ENCODE measurements at places on chromosomes 5 and 9.
A peak's percentile ranks its signal among the peaks of the same experiment; 100 is the strongest.

- no peak for DNase-seq
These were observed 194.5 kb downstream of the ZNF608 start for GRCh38 chr5:124551939-124552279.

- DNase-seq, result no peak
These were observed 576.9 kb downstream of the EBF1 start for GRCh38 chr5:158522776-158523175.

GRCh38 chr5:68196876-68197275, 18.7 kb upstream of the PIK3R1 start:
- DNase-seq, result no peak

GRCh38 chr9:83981126-83981871, 694 bp downstream of the RMI1 start:
- DNase-seq, result peak; percentile 60

GRCh38 chr9:89563571-89564345, 41.1 kb upstream of the GADD45G start:
- DNase-seq, result no peak

- DNase-seq, result peak; percentile 69
These were observed 244.0 kb downstream of the EPB41L4A start for GRCh38 chr5:112174959-112175594.

DNA sequence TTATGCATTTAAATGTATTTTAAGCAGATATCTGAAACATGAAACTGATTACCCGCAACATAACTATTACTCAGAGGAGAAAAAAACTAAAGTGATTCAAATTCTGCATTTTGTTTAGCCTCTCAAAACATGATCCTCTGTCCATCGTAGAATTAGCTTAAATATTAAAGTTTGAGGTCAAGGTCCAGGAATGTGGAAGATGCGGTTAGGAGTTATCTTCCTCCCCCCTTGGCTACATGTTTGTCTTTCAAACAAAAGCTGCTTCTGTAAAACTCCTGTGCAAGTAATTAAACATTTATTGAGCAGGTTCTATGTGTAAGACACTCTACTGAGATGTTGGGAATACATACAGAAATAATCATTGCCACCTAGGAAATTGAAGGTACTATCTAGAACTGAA, 175.0 kb upstream of the ISL1 start:
- DNase-seq, result no peak

DNA sequence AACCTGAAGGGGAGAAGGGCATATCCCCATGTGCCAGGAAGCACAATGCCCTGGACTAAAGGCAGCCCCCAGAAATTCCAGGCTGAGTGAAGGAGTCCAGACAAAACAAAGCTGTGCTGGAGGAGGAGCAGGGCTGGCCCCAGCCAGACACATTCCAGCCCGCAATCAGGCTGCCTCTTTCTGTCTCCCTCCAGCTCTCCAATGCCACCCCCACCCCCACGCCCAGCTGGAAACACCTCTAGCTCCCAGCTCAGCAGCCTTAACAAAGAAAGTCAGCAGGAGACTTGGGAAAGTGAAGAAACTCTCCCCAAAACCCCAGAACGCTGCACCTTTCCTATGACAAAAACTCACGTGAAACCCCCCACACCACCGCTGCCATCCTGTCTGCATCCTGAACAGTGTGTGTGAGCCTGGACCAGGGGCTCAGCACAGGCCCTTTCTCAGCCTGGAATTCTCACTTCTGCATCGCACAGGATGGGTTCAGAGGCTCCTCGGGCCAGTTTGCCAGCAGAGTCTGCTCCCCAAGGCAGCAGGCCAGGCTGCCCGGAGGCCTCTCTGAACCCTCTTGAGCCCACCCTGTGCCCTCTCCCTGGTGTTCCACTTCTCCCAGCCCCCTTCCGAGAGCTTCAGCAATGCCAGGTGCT, 96.2 kb upstream of the ICE1 start:
- DNase-seq, result no peak

DNA sequence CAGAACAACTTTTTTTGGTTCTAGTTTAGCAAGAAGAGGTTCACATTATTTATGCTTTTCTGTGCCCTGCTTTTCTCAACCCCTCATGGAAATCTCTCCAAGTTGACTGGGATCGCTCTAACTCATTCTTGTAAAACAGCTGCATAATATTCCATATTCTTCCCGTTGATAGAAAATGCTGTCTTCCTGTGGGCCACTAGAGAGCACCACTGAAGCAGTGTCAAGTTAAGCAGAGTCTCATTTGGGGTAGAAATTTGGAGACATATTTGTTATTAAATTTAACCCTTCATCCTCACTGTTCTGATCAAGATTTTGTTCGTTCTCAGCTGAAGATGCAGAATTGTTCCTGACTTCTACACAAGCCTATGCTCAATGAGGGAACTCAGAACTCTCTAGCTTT, 140.1 kb downstream of the CEMIP2 start:
- no peak for DNase-seq

DNA sequence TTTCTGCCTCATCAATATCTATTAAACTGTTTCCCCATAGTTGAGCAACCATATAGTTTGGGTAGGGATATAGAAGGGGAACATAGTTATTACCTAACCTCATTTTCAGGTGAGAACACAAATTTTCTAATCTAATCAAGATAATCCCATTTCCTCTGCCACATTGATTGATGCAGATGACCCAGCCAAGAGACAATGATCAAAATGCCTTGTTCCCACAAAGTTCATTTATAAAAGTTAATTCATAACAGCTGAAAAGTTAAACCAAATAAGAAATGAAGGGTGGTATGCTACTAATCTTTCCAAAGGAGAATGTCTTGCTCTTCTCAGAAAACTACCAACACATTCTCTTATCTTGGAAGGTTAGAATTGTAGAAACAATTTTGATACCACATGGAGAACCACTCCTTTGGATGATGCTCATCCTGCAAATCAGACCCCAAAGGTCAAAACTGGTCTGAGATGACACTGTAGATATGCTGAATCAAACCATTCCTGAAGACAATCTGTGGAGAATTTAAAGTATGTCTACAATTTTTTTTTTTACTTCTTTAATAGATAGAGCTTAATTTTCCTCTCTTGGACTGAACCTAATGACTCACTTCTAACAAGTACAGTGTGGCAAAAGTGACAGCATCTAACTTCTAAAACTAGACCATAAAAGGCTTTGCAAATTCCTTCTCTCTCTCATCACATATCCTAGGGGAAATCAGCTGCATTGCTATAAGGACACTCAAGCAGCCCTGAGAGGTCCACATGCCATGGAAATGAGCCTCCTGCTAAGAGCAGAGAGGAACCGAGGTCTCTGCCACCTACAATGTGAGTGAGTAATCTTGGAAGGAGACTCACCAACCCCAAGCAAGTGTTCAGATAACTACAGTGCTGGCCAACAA, 586.7 kb upstream of the TUSC1 start:
- DNase-seq, result no peak

- DNase-seq, result no peak
These were observed 141.7 kb upstream of the STK32A start for GRCh38 chr5:147093138-147093537.

GRCh38 chr5:37207802-37208201, 41.4 kb downstream of the CPLANE1 start:
- DNase-seq, result no peak

GRCh38 chr5:44774279-44774880, 34.4 kb upstream of the MRPS30 start:
- peak; percentile 30 for DNase-seq

DNA sequence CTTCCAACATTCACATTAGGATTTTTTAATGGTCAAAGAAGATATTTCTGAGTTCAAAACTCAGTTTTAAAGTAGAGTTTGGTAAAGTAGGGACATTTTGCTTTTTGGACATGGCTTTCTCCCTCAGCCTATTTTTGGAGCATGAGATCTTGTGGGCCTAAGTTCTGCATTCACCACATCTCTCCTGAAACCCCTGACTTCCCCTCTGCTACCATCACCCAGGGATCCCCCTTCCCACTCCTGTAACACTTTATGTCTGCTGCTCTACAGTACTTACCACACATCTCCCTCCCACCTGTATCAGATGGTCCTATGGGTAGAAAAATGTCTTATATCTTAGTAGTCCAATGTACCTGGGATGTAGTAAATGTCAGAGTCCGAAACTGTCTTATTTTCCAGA, 48.2 kb upstream of the JAK2 start:
- no peak for DNase-seq

- DNase-seq, result peak; percentile 22
These were observed 81.3 kb downstream of the STK10 start for GRCh38 chr5:172106511-172107356.

DNA sequence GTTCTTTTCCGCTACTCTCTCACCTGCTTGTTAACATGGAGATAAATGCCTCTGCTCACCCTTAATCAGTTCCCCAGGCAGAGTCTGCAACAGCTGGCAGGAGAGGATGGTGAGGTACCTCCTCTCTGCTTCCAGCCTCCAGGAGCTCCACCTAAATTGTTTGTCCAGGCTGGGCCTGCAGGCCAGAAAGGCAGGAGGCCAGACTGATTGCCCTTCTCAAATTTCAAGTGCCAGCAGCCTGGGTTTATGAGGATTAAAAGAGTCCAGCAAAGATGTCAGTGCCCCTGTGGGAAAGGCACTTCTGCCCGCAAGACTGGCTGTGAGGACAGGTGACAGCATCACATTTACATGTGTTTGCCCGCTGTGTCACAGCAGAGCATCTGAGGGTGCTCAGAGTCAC, 19.8 kb downstream of the CORO2A start:
- DNase-seq, result peak; percentile 90

Measured in COR-L47 (cell line).